A549 treated with DMSO at 1 μM for 4 hours (cell line): ENCODE measurements at places on chromosomes 13 and 19. TPM values are rescaled to one million over a fixed set of nuclear protein-coding genes. Genes with fewer than 3 reads are reported as not detected.

PCDH9 gene
- 6.7 to 9.3 TPM (median 8.7 TPM) in 5 replicates for total RNA-seq

TMEM221 gene
- 0.46 to 0.84 TPM (median 0.76 TPM) in 5 replicates for total RNA-seq

SIGLEC12 gene
- not detected in 5 replicates for total RNA-seq

KLF1 gene
- 0.06 TPM in 1 of 5 replicates, not detected in the others for total RNA-seq

CLC gene
- not detected in 5 replicates for total RNA-seq

SLC1A5 gene
- total RNA-seq: 247 to 297 TPM (median 272 TPM) in 5 replicates

NANOS3 gene
- total RNA-seq: 2.8 to 4.3 TPM (median 3.3 TPM) in 5 replicates

PSG1 gene
- 0.21 to 0.52 TPM (median 0.33 TPM) in 5 replicates for total RNA-seq

SULT2B1 gene
- 14.7 to 18.6 TPM (median 15.6 TPM) in 5 replicates for total RNA-seq
